NCI-H526 treated with DMSO at 0.1 percent for 48 hours (cell line): ENCODE measurements at places on chromosomes 16 and 17.

GRCh38 chr16:77344341-77344740 lies 90.5 kb downstream of the ADAMTS18 start:
- DNase-seq = no peak

GRCh38 chr17:82457073-82457928 lies 1.2 kb upstream of the NARF start:
- DNase-seq = no peak

DNA sequence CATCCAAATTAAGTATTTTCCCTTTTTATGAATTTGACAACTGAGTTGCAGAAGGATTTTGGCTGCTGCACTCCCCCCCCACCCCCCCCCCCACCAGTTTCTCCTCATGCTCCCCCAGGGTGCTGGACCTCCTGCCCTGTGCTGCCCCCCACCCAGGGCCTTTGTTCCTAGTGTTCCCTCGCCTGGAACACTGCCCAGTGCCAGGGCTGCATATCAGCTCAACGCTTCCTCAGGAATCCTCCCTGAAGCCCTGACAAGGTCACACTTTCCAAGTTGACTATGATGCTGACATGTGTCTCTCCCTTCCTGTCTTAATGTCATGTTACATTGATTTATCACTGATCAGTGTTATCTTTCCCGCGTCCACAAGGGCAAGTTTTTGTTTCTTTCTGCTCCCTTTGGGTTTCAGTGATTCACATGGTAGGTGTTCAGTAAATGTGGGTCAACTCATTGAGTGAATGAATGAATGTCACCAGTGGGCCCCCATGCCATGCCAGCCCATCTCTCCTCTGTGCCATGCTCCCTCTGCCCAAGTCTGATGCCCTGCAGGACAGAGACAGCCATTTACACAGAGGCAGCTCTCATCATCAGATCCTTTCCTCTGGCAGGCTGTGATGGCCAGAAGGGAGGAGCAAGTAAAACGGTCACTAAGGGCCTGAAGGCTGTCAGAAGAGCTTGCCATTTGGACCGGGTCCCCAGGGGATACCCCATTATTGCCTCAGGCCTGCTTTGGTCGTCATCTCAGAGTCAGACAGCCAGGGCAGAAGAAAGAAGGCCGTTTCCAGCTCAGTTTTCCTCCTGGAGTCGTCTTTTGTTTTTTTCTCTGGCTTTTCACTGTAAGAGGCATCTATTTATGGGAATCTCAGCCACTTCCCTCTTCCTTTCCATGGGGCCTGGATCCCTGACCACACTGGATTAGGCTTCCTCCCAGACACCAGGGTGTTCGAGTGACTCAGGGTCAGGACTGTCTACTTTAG lies 386.2 kb downstream of the SNX29 start:
- no peak for DNase-seq

DNA sequence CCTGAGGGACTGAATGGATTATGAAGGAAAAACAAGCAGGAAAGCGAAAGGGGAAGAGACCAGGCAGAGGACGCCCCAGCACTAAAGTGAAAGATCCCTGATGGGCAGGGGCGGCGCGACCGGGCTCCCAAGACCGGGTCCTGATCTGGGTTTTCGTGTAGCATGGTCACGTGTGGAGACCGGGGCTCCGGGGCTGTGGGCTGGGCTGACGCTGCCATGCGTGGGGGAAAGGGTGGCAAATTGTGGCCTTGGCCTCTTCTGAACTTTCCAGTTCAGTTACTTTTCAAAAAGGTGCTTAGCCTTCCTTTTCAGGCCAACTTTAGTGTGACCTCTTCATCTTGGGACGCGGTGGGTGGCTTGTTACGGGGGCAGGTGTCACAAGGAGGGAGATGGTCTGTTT lies 57.5 kb downstream of the METRNL start:
- no peak for DNase-seq

- no peak for DNase-seq
Measured at GRCh38 chr16:11099672-11100205, 155.4 kb downstream of the CLEC16A start.

DNA sequence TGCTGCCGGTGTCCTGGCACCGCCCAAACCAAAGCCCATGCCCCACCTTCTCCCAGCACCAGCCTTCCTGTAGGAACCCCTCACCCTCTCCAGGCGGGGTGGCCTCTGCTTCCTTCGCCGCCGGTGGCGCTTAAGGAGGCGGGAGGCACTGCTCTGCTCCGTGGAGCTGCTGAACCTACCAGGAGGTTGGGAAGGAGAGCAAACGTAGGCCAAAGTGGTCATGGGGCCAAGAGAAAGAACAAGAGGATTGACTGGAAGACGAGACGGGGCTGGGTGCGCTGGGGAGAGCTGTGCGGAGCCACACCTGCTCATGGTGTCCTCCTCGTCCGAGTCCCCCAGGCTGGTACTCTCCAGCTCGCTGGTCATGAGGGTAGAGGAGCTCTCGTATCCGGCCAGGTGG lies 4.8 kb downstream of the DVL2 start:
- DNase-seq = no peak
